ENCODE measurements at places on chromosomes 2 and 18.

- no peak for DNase-seq
Measured at GRCh38 chr2:23241121-23241520, 143.9 kb upstream of the KLHL29 start.

DNA sequence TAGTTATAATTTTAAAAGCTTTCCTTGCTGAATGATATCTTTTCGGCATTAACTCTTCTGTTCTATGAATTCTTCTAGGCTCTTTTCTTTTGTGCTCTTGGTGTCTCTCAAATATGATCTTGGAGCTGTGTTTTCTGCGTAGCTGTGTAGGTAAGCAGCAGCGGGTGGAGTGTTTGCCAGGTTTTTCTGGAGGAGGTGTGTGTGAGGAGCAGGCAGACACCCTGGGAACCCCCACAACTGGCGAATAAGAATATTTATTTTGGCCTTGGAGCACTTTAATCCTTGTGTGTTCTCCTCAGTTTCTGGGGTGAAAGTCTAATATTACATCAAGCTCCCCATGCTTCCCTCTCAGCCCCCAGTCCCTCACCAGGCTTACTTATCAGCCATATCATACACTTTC is 232.0 kb upstream of the FANCL start:
- no peak for DNase-seq

DNA sequence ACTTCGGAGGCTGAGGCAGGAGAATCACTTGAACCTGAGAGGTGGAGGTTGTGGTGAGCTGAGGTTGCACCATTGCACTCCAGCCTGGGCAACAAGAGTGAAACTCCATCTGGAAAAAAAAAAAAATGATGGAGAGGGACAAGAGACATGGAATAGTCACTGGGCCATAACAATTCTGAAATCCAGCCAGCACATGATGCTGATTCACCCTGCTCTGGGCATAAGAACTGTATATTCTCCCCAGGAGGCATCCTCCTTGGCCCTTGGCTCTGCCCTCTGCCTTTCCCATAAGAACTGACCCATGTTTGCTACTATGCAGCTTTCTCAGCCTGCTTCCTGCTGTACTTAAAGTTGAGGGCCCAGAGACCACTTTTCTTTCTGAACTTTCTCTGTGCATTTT is 297.7 kb downstream of the GBX2 start:
- DNase-seq: no peak

- DNase-seq: no peak
Measured at GRCh38 chr18:46917803-46918600, 600 bp downstream of the KATNAL2 start.

- DNase-seq: no peak
Measured at GRCh38 chr2:61096438-61096837, 30.8 kb downstream of the SANBR start.

- DNase-seq: no peak
Measured at GRCh38 chr2:226405465-226405864, 394.2 kb downstream of the IRS1 start.

- no peak for DNase-seq
Measured at GRCh38 chr18:8938817-8939216, 163.7 kb upstream of the NDUFV2 start.

DNA sequence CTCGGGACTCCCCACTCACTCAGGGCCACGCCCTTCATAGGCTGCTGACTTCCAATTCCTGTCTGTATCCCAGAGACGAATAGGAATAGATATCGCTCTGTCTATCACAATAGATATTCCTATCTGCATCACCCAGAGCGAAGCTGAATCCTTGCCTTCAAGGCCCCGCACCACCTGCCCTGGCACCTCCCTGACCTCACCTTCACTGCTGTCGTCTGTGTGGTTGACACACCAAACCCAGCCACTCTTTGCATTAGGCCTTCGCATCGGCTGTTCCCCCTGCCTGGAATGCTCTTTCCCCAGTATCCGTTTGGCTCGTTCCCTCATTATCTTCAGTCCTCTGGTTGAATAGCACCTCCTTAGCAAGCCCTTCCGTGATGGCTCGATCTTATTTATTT is 43.5 kb downstream of the ATOH8 start:
- no peak for DNase-seq

DNA sequence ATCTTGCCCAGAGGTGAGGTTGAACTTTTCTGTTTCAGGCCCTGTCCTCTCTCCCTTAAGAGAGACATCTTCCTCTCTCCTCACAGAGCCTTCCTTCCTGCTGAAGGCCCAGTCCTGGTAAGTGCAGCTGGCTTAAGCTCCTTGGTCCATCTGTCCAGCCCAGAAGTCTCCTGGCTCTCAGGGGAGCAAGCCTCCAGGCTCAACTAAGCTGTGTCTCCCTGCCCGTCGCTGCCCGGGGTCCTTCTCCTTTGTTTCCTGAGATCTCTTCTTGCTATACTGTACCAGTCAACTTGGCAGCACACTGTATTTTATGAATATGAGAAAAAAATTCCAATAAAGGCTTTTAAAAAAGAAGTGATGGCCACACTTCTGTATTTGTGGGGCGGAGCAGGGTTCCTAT is 77.4 kb downstream of the KCNF1 start:
- no peak for DNase-seq

DNA sequence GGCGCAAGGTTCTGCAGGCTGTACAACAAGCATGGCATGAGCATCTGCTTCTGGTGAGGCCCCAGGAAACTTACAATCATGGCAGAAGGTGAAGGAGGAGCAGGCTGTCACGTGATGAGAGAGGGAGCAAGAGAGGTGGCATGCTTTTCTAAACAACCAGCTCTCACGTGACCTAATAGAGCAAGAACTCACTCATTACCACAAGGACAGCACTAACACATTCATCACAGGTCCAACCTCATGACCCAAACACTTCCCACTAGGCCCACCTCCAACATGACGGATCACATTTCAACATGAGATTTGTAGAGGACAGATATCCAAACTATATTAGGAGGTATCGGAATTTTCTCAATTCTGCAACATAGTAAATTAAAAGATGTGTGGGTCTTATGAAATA is 108.8 kb upstream of the DLX2 start:
- no peak for DNase-seq

GRCh38 chr2:64924170-64924934 is 64.8 kb upstream of the SLC1A4 start:
- no peak for DNase-seq

DNA sequence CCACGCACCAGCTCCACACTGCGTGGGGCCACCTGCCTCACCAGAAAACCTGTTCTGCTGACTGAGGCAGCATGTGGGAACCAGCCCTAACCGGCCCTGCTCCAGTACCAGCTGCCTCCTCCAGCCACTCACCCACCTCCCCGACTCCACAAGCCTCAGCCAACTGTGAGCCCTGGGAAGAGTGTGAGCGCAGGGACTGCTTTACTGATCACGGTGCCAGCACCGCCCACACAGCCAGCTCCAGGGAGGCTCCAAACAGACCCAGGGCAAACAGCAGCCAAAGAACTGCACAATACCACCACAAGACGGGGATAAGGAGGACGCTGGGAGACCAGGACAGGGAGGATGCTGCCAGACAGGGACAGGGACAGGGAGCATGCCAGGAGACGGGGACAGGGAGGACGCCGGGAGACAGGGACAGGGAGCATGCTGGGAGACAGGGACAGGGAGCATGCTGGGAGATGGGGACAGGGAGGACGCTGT is 28.4 kb downstream of the EIPR1 start:
- no peak for DNase-seq

- DNase-seq: no peak
Measured at GRCh38 chr2:33958591-33958990, 359.5 kb upstream of the FAM98A start.

GRCh38 chr18:58953627-58954026 is 89.0 kb downstream of the ZNF532 start:
- DNase-seq: no peak

GRCh38 chr2:233100192-233100998 is 40.3 kb downstream of the INPP5D start:
- DNase-seq: no peak

DNA sequence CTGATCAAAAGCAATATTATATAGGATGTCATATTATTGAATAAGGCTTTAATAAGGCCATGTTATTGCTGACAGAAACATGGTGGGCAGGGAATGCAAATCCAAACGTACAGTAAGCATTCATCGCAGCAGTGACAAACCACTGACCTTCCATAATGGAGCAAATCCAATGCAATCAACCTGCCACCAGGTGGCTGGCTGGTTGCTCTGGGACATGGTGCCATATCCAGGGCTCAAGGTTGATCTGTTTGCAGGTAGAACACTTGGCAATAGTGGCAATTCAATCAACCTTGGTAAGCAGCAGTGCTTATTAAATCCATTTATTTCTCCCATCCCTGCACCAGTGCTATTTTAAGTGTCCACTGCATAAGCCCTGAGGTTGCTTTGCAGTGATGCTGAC is 75.4 kb downstream of the CERKL start:
- DNase-seq: no peak

DNA sequence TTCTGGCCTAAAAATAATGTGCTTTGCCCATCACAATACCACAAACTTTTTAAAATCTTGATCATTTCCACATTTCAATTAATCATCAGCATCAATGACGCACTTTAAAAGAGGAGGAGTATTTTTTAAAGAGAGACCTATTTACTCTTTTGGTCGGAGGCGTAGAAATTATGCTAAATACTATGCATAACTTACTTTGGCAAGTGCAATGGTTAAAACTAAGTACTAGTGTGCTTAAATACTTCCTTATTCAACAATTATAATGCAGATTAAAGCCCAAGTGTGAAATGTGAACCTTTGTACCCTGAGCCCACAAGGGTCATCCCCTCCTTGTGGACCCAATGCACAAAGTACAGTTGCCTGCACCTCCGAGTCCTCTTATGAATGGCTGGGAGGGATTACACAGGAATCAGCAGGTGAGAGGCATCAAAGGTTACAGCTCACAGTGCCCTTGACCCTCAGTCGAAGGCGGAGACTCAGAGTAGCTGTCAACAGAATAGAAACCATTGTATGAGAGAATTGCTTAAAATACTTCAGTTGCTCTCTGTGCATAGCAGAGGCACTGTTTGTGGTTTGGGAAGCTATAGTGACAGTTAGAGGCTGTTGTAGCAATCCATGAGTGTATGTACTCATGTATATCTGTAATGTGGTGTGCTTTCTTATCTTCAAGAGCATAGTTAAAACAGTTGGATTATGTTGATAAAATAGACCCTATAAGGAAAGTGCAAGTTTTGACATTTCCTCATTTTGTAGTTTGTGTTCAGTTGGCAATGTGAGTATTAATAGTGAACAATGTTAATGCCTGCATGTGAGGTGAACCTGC is 151.7 kb upstream of the ITGA4 start:
- no peak for DNase-seq

GRCh38 chr2:202542142-202542541 is 92.6 kb upstream of the FAM117B start:
- DNase-seq: no peak

DNA sequence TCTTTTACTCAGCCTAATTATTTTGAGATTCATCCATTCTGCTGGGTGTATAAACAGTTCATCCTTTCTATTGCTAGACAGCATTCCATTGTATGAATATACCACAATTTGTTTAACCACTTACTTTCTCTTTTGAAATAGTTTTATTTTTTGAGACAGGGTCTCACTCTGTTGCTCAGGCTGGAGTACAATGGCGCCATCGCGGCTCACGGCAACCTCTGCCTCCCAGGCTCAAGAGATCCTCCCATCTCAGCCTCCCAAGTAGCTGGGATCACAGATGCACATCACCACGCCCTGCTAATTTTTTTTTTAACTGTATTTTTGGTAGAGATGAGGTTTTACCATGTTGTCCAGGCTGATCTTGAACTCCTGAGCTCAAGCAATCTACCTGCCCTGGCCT is 54.5 kb downstream of the USP37 start:
- no peak for DNase-seq

- DNase-seq: no peak
Measured at GRCh38 chr2:60379684-60380083, 173.8 kb downstream of the BCL11A start.

All from SK-N-MC (cell line).